ENCODE measurements at places on chromosomes 13 and 19. TPM values are rescaled to one million over a fixed set of nuclear protein-coding genes. Genes with fewer than 3 reads are reported as not detected.
A peak's percentile ranks its signal among the peaks of the same experiment; 100 is the strongest.

DNA sequence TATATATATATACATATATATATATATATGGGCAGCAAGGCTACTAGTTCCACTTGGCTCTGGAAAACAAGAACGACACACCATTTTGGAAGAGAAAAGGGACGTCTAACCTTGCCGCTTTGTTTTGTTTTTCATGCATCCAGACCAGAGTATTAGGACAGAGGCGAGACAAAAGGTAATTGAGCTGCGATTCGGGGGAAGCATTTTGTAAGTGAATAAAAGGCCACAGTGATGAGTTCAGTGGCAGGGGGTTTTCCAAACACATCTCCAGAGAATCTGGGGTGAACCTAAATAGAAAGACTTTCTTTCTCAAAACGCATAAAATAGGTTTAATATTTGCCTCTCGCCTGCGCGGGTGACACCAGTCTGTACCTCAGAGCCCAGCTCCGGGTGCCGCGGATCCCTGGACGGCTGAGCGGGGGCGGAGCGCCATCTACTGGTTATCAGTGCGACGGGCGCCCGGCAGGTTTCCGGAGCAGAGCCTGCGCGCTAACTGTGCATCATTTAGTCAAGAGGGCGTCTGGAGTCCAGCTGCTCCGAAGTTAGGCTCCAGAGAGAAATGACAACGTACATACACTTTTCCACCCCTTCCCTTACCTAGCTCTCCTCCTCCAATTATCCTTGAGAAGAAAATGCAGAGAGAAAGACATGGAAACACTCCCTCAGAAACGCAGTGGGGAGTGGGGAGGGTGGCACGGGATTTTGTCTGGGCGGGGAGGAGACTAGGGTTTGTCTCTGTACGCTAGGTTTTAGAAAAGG lies 262.3 kb downstream of the TBC1D4 start:
- peak; percentile 19 for DNase-seq

- DNase-seq, result no peak
These were observed 165.3 kb downstream of the LMO7 start for GRCh38 chr13:75801388-75801945.

SLC25A41 gene
- total RNA-seq, result 0.10 TPM

- DNase-seq, result peak; percentile 98
These were observed 53.3 kb downstream of the RFX2 start for GRCh38 chr19:6056801-6057650.

Data from renal cortical epithelial cell (primary cell).